ENCODE measurements at places on chromosomes 5 and 9. TPM values are rescaled to one million over a fixed set of nuclear protein-coding genes. Genes with fewer than 3 reads are reported as not detected.

The SARDH gene
- total RNA-seq: 0.13 TPM

The SLC27A6 gene
- not detected for total RNA-seq

GRCh38 chr5:144210655-144211054, 40.0 kb downstream of the KCTD16 start:
- no peak for DNase-seq

- DNase-seq: no peak
Measured at GRCh38 chr9:98380065-98380681, 124.7 kb upstream of the TBC1D2 start.

- DNase-seq: no peak
Measured at GRCh38 chr9:104766025-104766424, 2.1 kb downstream of the NIPSNAP3B start.

DNA sequence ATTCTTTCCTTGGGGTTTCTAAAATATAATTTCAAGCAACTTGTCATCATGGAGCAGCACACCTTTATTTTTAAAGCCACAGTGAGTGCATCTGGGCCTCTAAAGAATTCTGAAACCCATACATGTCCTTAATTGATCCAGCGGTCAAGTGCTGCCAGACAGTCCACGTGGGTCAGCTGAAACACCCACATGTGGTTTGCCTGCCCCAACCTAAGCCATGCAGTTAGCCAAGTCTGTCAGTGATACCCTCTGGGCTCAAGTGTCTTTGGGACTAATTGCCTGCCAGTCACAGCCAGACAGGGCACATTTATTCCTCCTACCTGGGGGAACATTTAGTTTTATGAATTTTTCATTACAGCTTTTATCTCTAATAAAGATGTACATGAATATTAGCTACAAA, 291.4 kb upstream of the SLC30A5 start:
- DNase-seq: no peak

DNA sequence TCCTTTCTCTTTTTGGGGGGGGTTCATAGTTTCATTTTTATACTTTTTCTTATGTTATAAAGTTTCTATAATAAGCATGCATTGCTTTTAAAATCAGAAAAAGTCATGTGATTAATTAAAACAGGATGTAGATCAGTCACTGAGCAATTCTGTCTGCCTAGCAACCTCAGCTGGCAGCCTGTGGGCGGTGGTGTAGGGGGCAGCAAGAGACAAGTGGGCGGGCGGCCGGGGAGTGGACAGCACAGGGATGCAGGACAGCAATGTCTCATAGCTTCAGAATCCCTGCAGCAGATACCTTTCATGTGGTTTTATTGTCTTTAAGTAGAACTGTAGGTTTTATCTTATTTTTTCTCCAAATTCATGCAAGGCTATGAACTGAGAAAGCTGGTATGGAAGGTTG, 101.9 kb upstream of the S1PR3 start:
- DNase-seq: no peak

All from Panc1 (cell line).